T-helper 17 cell (primary cell): ENCODE measurements at places on chromosomes 7 and 10. TPM values are rescaled to one million over a fixed set of nuclear protein-coding genes. Genes with fewer than 3 reads are reported as not detected.

The TCAF2 gene
- total RNA-seq = 23.8 TPM

The STARD3NL gene
- total RNA-seq = 18.0 TPM

The PRKG1 gene
- 4.1 TPM for total RNA-seq

The VWA2 gene
- not detected for total RNA-seq

The PLCE1 gene
- 0.05 TPM for total RNA-seq

The TMEM236 gene
- total RNA-seq = 0.07 TPM

The ARID5B gene
- 67.6 TPM for total RNA-seq

The SLC26A3 gene
- total RNA-seq = not detected

The ARHGAP22 gene
- total RNA-seq = 0.39 TPM

The THSD7A gene
- not detected for total RNA-seq

The ETV1 gene
- 0.55 TPM for total RNA-seq

The TAF3 gene
- 17.0 TPM for total RNA-seq

The CDHR3 gene
- total RNA-seq = 13.9 TPM

The IDI2 gene
- total RNA-seq = not detected

The SLC13A1 gene
- total RNA-seq = not detected

The OR9A2 gene
- not detected for total RNA-seq

The NRCAM gene
- not detected for total RNA-seq

The GPRIN2 gene
- total RNA-seq = not detected

The CUTC gene
- total RNA-seq = 17.1 TPM

The MBL2 gene
- not detected for total RNA-seq

The SPDYE18 gene
- 0.60 TPM for total RNA-seq

The DNAJC9 gene
- total RNA-seq = 21.4 TPM

The SPAG6 gene
- total RNA-seq = not detected

The SLIT1 gene
- total RNA-seq = 0.44 TPM

The BMPR1A gene
- total RNA-seq = 7.6 TPM

The POMZP3 gene
- total RNA-seq = 14.6 TPM

The GIMAP1 gene
- total RNA-seq = 23.0 TPM
